ENCODE measurements at places on chromosomes 1 and 21.

DNA sequence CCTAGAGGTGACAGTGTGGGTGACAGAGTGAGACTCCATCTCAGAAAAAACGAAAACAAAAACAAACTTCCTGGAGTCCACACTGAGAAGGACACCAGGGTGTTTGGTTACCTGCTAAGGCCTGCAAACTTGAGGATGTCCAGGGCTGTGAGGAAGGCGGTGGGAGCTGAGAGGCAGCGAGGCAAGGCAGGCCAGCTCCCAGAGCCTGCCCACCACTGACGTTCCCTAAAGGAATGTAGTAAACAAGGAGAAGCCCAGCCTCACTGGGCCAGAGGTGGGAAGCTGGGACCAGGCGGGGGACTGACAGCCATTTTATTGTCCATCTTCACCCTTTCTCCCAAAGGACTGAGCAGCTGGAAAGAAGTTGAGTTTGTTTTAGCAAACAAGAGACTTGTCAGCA lies 24.1 kb downstream of the SHISA4 start:
- DNase-seq = no peak

GRCh38 chr21:42683371-42684108 lies 30.1 kb downstream of the PDE9A start:
- no peak for DNase-seq

GRCh38 chr21:42492201-42492600 lies 3.8 kb downstream of the RSPH1 start:
- no peak for DNase-seq

DNA sequence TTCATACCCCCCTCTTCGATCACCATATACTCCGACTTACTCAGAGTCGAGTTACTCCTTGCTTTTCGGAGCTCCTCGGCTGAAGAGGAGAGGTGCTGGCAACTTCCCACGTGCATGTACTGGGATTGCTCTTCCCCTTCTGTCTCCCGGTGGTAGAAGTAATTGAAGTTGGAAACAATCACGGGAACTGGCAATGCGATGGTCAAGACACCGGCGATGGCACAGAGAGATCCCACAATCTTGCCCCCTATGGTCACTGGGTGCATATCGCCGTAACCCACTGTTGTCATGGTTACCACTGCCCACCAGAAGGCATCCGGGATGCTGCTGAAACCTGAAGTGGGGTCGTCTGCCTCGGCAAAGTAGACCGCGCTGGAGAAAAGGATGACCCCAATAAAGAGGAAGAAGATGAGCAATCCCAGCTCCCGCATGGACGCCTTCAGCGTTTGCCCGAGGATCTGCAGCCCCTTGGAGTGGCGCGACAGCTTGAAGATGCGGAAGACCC lies 1.5 kb downstream of the KCNA3 start:
- no peak for DNase-seq
